Activated CD8-positive, alpha-beta T cell treated with anti-CD3 and anti-CD28 coated beads, Interleukin-2, amount 10 ng/mL, durations not matched to agents 7 days and 5 days (primary cell): ENCODE measurements at places on chromosomes 4 and X. TPM values are rescaled to one million over a fixed set of nuclear protein-coding genes. Genes with fewer than 3 reads are reported as not detected.
A peak's percentile ranks its signal among the peaks of the same experiment; 100 is the strongest.

DNA sequence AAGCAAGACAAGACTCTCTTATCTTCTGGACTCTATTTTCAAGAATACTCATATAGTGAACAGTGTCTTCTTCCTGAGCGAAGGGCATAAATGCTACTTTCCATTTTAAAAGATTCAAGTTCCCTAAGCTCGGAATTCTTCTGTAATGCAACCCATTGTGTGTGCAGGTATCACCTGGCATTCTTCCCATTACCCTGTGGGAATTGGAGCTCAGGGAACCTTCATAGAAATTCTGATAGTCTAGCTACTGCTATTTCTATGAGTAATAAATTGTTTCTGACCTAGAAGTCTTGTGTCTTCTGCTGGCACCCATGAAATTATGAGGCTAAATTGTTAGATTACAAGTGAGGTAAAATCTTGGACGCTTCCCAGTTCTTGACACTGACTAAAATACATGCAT lies 324.1 kb upstream of the DIPK2B start:
- H3K36me3 ChIP-seq, result no peaks in the 10 kb centered on the region
- no peak overlapping the region for H3K4me3 ChIP-seq
- no peak overlapping the region for H3K27ac ChIP-seq
- H3K27me3 ChIP-seq, result no peaks in the 10 kb centered on the region
- H3K4me1 ChIP-seq, result no peaks in the 10 kb centered on the region
- no peak for DNase-seq

GRCh38 chrX:122566401-122566800 lies 617.7 kb upstream of the GRIA3 start:
- H3K27ac ChIP-seq, result no peak overlapping the region
- DNase-seq, result no peak
- H3K4me3 ChIP-seq, result no peak overlapping the region
- no peaks in the 10 kb centered on the region for H3K27me3 ChIP-seq
- no peaks in the 10 kb centered on the region for H3K4me1 ChIP-seq
- no peaks in the 10 kb centered on the region for H3K36me3 ChIP-seq

GRCh38 chr4:105548483-105548882 lies 3.9 kb upstream of the ARHGEF38 start:
- peaks cover 3% of the 10 kb centered on the region for H3K27me3 ChIP-seq
- no peak overlapping the region for H3K4me3 ChIP-seq
- H3K27ac ChIP-seq, result no peak overlapping the region
- no peak for DNase-seq
- H3K4me1 ChIP-seq, result no peaks in the 10 kb centered on the region
- no peaks in the 10 kb centered on the region for H3K36me3 ChIP-seq

GRCh38 chr4:121736735-121737351 lies 28.1 kb downstream of the SMIM43 start:
- H3K27ac ChIP-seq, result no peak overlapping the region
- H3K36me3 ChIP-seq, result no peaks in the 10 kb centered on the region
- no peak overlapping the region for H3K4me3 ChIP-seq
- DNase-seq, result peak; percentile 36
- H3K4me1 ChIP-seq, result no peaks in the 10 kb centered on the region
- peaks cover 18% of the 10 kb centered on the region for H3K27me3 ChIP-seq

DNA sequence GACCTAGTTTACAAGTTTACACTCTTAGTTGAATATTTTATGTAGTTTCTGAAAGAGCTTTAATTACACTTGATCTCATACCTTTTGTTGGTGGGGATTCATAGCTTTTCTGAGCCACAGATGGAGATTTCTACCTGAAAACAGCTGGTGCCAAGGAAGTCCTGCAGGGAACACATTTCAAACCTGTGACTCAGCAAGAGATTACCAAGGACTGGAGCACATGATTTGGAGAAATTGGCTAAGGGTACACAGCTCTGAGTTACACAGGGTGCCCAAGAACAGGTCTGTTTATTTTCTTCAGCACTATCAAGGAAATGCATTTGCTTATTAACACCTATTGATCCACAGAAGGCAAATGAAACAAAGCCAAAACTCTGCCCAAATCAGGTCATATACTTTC lies 691.5 kb downstream of the KCTD8 start:
- no peak overlapping the region for H3K27ac ChIP-seq
- H3K4me3 ChIP-seq, result no peak overlapping the region

- H3K27me3 ChIP-seq, result no peaks in the 10 kb centered on the region
- no peak overlapping the region for H3K4me3 ChIP-seq
- H3K27ac ChIP-seq, result no peak overlapping the region
- H3K36me3 ChIP-seq, result no peaks in the 10 kb centered on the region
Measured at GRCh38 chrX:119521246-119521645, 44.0 kb downstream of the STEEP1 start.

Gene SPINK2
- total RNA-seq, result 9.4 TPM

DNA sequence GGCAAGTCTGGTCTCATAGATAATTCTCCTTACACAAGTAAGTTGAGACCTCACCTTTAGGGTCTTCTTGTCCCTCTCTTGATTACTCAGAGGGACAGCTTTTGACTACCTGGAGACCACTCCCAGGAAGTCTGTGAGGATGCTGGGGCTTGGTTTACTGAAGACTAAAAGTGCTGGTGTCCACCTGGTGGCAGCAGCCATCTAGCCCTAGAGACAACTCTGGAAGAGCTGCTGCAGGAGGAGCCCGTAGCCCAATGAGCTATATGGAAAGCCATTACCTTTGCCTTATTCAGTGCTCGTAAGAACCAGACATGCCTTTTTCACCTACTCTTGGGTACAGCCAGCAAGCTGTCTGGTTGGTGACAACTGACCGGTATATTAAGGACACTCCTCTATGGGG lies 7.3 kb downstream of the FGFBP2 start:
- no peak for DNase-seq
- no peak overlapping the region for H3K27ac ChIP-seq
- H3K36me3 ChIP-seq, result no peaks in the 10 kb centered on the region
- H3K4me3 ChIP-seq, result no peak overlapping the region
- H3K27me3 ChIP-seq, result peaks cover 4% of the 10 kb centered on the region
- H3K4me1 ChIP-seq, result peaks cover 6% of the 10 kb centered on the region

GRCh38 chr4:152997771-152998487 lies 61.8 kb downstream of the FHDC1 start:
- peaks cover 13% of the 10 kb centered on the region for H3K27me3 ChIP-seq
- no peak overlapping the region for H3K4me3 ChIP-seq
- DNase-seq, result no peak
- no peak overlapping the region for H3K27ac ChIP-seq
- no peaks in the 10 kb centered on the region for H3K4me1 ChIP-seq

DNA sequence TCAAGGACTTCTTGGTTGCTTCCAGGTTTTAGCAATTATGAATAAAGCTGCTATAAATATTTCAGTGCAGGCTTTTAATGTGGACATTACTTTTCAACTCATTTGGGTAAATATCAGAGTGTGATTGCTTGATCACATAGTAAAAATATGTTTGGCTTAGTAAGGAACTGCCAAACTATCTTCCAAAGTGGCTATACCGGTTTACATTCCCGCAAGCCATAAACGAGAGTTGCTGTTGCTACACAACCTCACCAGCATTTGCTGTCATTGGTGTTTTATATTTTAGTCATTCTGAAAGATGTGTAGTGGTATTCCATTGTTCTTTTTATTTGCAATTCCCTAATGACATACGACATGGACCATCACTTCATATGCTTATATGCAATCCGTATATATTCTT lies 30.9 kb upstream of the SPOCK3 start:
- DNase-seq, result no peak
- no peak overlapping the region for H3K4me3 ChIP-seq
- no peaks in the 10 kb centered on the region for H3K4me1 ChIP-seq
- no peaks in the 10 kb centered on the region for H3K36me3 ChIP-seq
- no peaks in the 10 kb centered on the region for H3K27me3 ChIP-seq
- H3K27ac ChIP-seq, result no peak overlapping the region

Gene BTK
- total RNA-seq, result not detected

Gene HADH
- 53.7 TPM for total RNA-seq

- peak overlapping the region; percentile 74 for H3K4me3 ChIP-seq
- peak overlapping the region; percentile 77 for H3K27ac ChIP-seq
- peaks cover 62% of the 10 kb centered on the region for H3K4me1 ChIP-seq
- peaks cover 2% of the 10 kb centered on the region for H3K36me3 ChIP-seq
- no peaks in the 10 kb centered on the region for H3K27me3 ChIP-seq
Measured at GRCh38 chr4:38667085-38667893, 3.3 kb downstream of the KLF3 start.

Gene PCDH18
- total RNA-seq, result not detected

DNA sequence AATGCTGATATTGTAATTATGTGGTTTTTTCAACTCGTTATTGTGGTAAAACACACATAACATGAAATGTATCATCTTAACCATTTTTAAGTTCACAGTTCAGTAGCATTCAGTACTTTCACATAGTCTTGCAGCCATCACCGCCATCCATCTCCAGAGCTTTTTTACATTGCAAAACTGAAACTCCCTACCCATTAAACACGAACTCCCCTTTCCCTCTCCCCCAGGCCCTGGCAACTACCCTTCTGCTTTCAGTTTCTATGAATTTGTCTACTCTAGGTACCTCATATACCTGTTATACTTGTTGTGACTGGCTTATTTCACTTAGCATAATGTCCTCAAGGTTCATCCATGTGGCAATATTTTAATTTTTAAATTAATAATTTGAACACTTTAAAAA lies 380.6 kb downstream of the MAPK10 start:
- no peaks in the 10 kb centered on the region for H3K4me1 ChIP-seq
- H3K36me3 ChIP-seq, result no peaks in the 10 kb centered on the region
- H3K27me3 ChIP-seq, result no peaks in the 10 kb centered on the region
- H3K4me3 ChIP-seq, result no peak overlapping the region
- H3K27ac ChIP-seq, result no peak overlapping the region

- H3K4me1 ChIP-seq, result peaks cover 9% of the 10 kb centered on the region
- no peaks in the 10 kb centered on the region for H3K27me3 ChIP-seq
- H3K4me3 ChIP-seq, result no peak overlapping the region
- H3K27ac ChIP-seq, result no peak overlapping the region
- no peak for DNase-seq
Measured at GRCh38 chrX:153569475-153569874, 29.5 kb downstream of the CCNQ start.

- no peak overlapping the region for H3K27ac ChIP-seq
- H3K36me3 ChIP-seq, result no peaks in the 10 kb centered on the region
- H3K4me1 ChIP-seq, result no peaks in the 10 kb centered on the region
- H3K27me3 ChIP-seq, result no peaks in the 10 kb centered on the region
Measured at GRCh38 chr4:61246034-61246433, 45.9 kb downstream of the ADGRL3 start.

Gene ARR3
- total RNA-seq, result not detected

Gene HPSE
- 17.8 TPM for total RNA-seq

Gene SMS
- total RNA-seq, result 89.0 TPM

- peaks cover 36% of the 10 kb centered on the region for H3K36me3 ChIP-seq
- no peak overlapping the region for H3K4me3 ChIP-seq
- peaks cover 9% of the 10 kb centered on the region for H3K4me1 ChIP-seq
- no peaks in the 10 kb centered on the region for H3K27me3 ChIP-seq
- DNase-seq, result no peak
- H3K27ac ChIP-seq, result no peak overlapping the region
Measured at GRCh38 chr4:67452100-67452845, 93.0 kb downstream of the CENPC start.

Gene MTCP1
- 20.2 TPM for total RNA-seq

DNA sequence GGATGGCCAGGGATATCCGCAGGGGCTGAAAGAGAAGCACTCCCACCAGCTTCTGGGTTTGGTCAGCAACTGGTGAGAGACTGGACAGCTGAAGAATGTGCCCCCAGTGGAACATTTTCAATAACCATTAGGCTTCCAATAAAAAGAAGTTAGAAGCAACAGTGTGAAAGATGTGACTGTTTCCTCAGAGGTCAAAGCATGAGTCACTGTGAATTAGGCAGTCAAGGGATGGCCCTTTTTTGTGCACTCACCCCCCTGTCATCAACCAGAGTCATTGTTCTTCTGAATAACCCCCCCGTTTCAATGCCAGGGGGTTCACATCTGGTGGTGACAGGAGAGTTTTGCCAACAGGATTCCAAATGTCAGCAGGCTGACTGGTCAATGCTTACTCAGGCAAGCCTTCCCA lies 74.6 kb upstream of the SH3RF1 start:
- no peaks in the 10 kb centered on the region for H3K36me3 ChIP-seq
- no peak for DNase-seq
- H3K27ac ChIP-seq, result no peak overlapping the region
- no peaks in the 10 kb centered on the region for H3K27me3 ChIP-seq
- H3K4me1 ChIP-seq, result no peaks in the 10 kb centered on the region
- no peak overlapping the region for H3K4me3 ChIP-seq

DNA sequence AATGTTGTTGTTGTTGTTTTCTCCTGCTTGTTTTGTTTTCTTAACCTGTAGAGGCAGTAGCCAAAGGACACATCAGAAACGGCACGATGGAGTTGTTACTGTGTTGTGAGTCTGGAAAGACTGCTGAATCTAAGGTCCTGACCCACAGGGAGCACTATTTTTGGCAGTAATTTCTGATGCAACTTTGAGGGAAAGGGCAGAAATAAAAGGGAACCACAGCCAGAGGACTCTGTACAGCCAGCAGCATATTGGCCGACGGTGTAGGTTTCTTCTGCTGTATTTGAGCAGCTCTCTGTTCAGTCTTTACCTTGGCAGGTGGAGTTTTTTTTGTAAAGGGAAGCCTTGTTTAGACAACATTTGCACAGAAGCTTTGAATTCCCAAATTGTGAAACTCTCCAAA lies 203.0 kb upstream of the GPR101 start:
- H3K4me3 ChIP-seq, result no peak overlapping the region
- H3K36me3 ChIP-seq, result no peaks in the 10 kb centered on the region
- no peak for DNase-seq
- peaks cover 18% of the 10 kb centered on the region for H3K4me1 ChIP-seq
- no peaks in the 10 kb centered on the region for H3K27me3 ChIP-seq

DNA sequence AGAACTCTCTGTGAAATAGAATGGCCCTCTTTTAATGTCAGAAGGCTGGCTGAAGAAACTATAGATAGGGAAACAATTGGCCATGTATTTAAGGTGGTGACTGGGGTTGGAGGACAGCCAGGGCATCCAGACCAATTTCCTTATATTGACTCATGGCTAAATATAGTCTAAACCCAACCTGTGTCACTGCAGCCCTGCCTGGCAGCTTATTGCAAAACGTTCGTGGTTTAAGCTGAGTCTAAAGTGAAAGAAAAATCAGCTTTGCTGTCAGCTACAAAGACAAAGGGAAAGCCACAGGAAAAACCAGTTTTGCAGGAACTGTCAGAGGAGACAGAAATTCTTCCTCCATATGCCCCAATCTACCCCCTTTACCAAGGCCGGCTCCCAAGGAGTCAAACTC lies 902.8 kb upstream of the NDST4 start:
- peaks cover 2% of the 10 kb centered on the region for H3K36me3 ChIP-seq
- DNase-seq, result no peak
- H3K27ac ChIP-seq, result no peak overlapping the region

- no peaks in the 10 kb centered on the region for H3K36me3 ChIP-seq
- no peaks in the 10 kb centered on the region for H3K4me1 ChIP-seq
- no peak overlapping the region for H3K4me3 ChIP-seq
- H3K27me3 ChIP-seq, result no peaks in the 10 kb centered on the region
- H3K27ac ChIP-seq, result no peak overlapping the region
Measured at GRCh38 chrX:68989456-68989855, 160.6 kb downstream of the EFNB1 start.

Gene KIF4A
- 41.3 TPM for total RNA-seq

DNA sequence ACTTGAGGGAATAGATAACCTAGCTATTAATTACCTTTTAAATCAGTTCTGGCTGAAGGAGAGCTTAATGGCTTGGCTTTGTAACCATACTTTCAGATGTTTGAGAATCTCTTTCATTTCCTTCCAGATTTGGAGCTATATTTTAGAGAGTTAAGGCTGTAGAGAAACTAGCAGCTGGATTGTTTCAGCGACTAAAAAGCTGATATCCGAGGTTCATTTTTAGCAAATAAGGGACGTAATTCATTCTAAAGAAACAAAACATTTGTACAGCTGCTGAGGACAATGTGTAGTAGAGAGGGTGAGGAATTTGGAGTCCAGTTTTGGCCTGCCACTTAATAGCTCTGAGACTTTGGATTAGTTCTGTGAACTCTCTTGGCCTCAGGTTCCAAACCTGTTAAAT lies 12.2 kb downstream of the OSTC start:
- peaks cover 46% of the 10 kb centered on the region for H3K36me3 ChIP-seq
- H3K27me3 ChIP-seq, result no peaks in the 10 kb centered on the region
- no peaks in the 10 kb centered on the region for H3K4me1 ChIP-seq
- H3K27ac ChIP-seq, result peak overlapping the region; percentile 48
- DNase-seq, result no peak
